ENCODE measurements at places on chromosomes 7 and 10. TPM values are rescaled to one million over a fixed set of nuclear protein-coding genes. Genes with fewer than 3 reads are reported as not detected.

LAMB4 gene
- polyA plus RNA-seq: 0.17 TPM

AEBP1 gene
- 10.2 TPM for polyA plus RNA-seq

CRPPA gene
- polyA plus RNA-seq: 0.49 TPM

TRIM74 gene
- not detected for polyA plus RNA-seq

CLRN3 gene
- polyA plus RNA-seq: 0.07 TPM

VGF gene
- 8.6 TPM for polyA plus RNA-seq

MYO3A gene
- 0.53 TPM for polyA plus RNA-seq
